ENCODE measurements at places on chromosomes 6 and 20.

- DNase-seq: no peak
These were observed 24.6 kb downstream of the HBS1L start for GRCh38 chr6:135030056-135030473.

DNA sequence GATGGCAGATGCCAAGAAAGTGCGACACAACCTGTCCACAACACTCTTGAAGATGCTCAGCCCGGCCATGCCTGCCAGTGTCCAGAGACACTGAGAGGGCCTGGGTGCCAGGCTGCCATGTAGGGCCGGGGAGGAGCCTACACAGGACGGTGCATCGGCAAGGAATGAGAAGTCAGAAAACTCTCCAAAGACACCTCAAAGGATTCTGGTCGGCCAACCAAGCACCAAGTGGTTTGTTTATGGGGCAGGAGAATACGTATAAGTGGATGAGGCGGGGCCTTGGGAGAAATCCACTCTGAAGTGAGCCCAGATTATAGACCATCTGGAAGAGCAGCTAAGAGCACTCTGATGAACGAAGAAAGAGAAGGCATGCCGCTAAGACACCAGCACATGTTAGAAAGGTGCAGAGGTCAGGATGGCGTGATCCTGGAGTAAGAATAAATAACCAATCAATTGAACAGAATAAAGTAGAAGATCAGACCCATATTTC, 120.7 kb upstream of the FOXQ1 start:
- DNase-seq: no peak

DNA sequence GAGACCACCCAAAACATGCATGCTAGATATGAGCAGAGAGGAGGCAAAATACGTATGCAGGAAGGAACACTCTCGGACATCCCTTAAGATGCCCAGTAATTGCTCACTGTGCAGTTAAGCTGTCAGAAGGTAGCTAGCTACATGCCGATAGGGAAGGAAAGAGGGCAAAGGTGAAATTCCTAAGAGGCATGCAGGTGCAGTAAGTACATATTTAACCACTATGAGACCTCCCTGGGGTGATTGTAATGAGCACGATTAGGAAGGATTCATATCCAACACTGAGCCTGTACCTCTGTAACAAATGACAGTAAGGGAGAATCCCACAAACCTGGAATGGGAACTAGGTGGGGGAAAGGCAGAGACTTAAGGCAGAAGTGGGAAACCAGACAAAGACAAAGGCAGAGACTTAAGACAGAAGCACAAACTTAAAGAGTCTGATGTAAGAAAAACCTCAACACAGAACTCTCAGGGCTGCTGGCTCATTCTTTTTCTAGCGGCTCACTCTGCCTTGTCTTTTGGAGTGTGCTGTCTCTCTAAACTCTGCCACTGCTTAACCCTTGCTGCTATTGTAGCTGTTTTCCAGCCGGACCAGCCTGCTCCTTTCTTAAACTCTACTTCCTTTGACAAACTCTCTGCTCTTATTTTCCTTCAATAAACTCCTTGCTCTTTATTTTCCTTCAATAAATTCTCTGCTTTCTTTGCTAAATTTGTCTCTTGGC, 148.1 kb downstream of the UBE3D start:
- DNase-seq: no peak

GRCh38 chr6:45156075-45156474, 172.1 kb upstream of the RUNX2 start:
- DNase-seq: no peak

DNA sequence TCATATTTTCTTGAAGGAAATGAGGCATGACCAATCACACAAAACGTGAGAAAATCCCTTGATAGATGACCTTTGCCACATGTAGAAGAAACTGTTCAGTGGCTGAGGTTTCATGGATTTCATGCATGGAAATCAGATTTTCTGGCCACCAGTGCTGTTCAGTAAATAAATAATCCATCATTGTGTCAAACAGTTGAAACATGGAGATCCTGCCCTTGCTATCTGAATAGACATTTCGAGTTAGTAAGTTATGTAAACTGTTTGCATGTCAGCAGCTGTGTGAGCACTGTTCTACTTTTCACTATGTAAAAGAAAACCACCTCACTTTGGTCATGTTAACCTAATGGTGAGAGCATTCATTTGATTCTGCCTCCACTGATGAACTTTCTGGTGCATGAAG, 793.9 kb upstream of the EPHA7 start:
- no peak for DNase-seq
